T-helper 2 cell (primary cell): ENCODE measurements at places on chromosomes 16 and 17.

GRCh38 chr16:81843683-81844082, 64.6 kb downstream of the PLCG2 start:
- DNase-seq = no peak

- DNase-seq = no peak
Observed at GRCh38 chr17:70405492-70406220, 236.3 kb downstream of the KCNJ2 start.

GRCh38 chr16:17552351-17552750, 81.6 kb upstream of the XYLT1 start:
- no peak for DNase-seq

- DNase-seq = no peak
Observed at GRCh38 chr17:58534901-58535421, 20.5 kb upstream of the MTMR4 start.

GRCh38 chr17:63601439-63602371, 1.0 kb downstream of the TACO1 start:
- peak; percentile 15 for DNase-seq

DNA sequence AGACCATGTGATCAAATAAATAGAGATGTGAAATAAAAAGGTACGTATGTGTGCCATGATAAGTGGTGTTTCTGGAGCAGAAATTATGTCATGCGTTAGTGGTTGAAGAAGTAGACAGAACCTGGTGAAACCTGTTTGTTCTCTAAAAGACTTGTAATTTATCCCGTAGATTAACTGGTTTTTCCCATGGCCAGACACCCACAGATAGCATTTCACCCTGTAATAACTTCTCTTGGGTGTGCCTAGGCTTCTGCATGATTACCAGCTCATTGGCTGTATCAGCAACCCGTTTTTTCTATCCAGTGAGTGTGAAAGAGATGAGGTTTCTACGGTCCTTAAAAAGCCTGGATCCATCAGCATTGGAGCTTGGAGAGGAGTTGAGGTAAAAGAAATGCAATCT, 471.3 kb downstream of the NPIPA7 start:
- no peak for DNase-seq

DNA sequence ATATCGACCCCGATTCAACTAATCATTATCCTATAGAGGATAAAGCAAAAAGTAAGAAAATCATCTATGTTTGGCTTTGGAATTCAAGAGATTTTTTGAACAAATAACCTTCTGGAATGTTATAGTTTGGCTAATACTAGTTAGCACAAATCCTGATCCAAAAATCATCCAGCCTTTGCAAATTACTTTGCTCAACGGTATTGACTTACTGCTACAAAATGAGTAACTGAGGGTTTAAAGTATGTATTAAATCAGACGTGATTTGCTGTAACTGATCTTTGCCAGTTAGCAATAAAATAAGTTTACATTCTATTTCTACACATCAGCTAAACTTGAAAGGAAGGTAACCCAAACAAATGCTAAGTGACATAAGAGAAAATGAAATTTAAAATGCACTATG, 6.5 kb downstream of the MED13 start:
- no peak for DNase-seq

- DNase-seq = no peak
Observed at GRCh38 chr17:34195987-34196386, 59.1 kb upstream of the CCL2 start.

GRCh38 chr17:19410091-19410490, 941 bp upstream of the RNF112 start:
- no peak for DNase-seq

GRCh38 chr17:74199306-74200092, 4.0 kb upstream of the RPL38 start:
- DNase-seq = peak; percentile 57

DNA sequence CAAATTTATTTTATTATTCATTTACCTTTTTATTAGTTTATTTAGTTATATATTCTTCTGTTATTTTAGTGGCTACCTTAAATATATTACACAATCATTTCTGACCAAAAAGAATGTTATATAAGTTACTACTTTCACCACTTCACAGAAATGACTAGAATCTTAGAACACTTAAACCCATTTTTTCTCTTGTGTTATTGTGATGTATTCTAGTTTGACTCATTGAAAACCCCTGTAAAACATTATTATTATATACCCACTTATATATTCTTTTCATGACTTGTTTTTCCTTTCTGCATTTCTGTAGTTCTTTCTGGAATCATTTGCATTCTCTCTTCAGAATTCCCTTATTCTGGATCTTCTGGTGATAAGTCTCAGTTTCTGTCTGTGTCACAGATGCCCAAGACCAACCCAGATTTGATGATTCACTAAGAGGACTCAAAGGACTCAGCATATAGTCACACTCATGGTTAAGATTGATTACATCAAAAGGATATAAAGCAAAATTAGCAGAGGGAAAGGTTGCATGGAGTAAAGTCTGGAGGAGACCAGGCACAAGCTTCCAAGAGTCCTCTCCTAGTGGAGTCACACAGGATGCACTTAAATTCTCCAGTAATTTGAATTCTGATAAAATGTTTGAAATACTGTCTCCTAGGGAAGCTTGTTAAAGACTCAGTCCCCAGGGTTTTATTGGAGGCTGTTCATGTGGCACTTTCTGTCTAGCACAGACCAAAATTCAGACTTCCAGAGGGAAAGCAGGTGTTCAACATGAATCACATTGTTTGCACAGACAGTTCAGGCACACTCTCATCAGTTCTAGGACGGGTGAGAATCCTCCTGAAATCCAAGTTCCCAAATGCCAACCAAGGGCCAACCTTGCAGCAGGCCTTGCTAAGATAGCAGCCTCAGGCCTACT, 7.7 kb downstream of the GINS3 start:
- no peak for DNase-seq

DNA sequence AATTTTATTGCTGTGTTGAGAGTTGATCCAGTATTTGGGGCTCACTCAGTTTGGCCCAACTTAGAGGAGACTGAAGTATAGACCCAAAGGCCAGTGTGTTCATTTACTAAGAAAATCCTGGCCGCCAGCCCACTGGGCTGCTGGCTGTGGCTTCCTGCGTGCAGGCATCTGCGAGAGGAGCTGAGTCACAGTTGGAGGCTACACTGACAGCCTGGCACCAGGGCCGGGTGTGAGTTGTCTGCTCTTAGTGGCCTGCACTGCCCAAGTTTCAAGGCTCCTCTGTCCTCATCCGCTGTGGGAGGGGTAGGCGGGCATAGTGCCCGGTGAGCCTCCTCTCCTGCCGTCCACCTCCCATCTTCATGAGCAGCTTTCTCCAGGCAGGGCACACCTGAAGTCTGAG, 54.2 kb downstream of the PLD6 start:
- DNase-seq = no peak

DNA sequence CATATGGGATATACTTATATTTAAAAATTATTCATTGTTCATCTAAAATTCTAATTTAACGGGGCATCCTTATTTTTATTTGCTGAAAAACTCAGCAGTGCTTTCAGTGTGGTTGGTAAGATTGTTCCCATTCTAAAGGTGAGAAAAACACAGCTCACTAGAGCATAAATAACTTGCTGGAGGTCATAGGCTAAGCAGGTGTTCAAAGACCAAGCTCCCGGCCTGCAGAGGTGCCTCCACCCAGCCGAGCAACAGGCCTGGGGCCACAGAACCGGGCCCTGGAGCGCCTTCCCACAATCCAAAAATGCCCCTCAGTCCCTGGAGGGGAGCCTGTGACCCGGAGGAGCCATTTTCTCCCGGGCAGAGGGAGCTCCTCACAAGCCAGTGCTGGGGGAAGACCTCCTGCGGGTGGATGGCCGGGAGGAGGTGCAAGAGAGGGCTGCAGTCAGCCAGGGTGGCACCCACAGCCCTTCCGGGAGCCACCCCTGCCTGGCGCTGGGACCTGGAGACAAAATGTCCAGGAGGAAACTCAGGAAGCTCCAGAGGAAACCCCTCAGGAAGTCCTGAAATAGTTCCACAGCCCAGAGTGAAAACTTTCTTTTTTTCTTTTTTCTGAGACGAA, 14.7 kb downstream of the ABR start:
- DNase-seq = no peak

DNA sequence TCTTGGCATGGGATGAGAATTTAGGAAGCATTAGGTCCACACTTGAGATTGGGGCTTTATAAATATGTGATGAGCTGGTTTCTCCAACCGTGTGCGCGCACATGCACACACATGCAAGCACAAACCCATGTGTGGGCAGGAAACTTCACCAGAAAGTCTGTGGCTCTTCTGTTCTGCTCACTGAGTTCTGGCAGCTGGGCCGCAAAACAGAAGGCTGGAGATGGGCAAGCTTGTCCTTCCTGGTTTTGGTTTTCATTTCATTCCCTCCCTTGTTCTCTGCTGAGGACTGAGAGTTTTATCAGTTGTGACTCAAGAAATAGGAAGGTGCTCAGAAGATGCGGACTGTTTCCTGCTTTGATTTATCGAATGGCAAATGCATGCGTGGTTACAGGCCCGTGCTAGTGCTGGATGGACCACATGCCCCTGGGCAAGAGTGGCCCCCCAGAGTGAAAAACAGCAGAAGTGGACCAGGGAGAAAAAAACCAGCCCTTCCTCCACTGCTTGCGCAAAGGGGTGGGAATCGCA, 14.1 kb downstream of the MAP3K14 start:
- DNase-seq = no peak

DNA sequence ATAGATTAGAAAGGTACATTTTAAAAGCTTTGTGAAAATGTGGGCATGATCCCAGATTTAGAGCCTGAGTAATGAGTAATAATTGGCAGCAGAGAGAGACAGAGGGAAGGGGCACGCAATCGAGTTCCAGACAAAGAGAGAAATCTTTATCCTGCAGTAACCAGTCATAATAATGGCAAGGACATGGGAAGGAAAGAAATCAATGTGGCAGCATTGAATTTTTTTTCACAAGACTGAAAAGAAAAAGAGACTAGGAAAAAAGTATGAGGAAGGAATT, 790.8 kb upstream of the SOX9 start:
- no peak for DNase-seq

- DNase-seq = no peak
Observed at GRCh38 chr17:49071106-49071505, 61.5 kb upstream of the B4GALNT2 start.

- no peak for DNase-seq
Observed at GRCh38 chr16:85915125-85915845, 16.3 kb downstream of the IRF8 start.

DNA sequence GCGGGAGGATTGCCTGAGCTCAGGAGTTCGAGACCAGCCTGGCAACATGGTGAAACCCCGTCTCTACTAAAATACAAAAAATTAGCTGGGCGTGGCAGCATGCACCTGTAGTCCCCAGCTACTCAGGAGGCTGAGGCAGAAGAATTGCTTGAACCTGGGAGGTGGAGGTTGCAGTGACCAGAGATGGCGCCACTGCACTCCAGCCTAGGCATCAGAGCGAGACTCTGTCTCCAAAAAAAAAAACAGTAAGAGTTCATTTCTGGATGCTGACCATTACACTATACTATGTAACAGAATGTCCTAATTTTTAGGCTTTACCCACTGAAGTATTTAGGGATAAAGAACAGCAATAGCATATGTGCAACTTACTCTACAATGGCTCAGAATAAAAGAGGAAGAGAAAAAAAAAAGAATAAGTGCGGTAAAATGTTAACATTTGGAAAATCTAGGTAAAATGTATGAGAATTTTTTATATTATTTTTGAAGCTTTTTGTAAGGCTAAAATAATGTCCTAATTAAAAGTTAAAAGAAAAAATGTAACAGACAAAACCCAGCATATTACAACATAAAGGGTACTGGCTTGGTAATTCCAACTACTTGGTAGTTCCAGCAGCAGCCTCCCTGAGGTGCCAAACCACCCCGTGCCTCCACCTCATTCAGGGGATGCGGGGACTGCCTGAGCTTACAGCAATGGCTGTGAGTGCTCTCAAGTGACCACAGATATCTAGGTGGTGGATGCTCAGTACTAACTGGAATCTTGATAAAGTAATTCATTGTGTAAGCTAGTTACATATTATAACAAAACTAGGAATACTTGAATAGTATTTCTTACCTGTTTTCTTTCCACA, 10.9 kb downstream of the COPS3 start:
- no peak for DNase-seq

DNA sequence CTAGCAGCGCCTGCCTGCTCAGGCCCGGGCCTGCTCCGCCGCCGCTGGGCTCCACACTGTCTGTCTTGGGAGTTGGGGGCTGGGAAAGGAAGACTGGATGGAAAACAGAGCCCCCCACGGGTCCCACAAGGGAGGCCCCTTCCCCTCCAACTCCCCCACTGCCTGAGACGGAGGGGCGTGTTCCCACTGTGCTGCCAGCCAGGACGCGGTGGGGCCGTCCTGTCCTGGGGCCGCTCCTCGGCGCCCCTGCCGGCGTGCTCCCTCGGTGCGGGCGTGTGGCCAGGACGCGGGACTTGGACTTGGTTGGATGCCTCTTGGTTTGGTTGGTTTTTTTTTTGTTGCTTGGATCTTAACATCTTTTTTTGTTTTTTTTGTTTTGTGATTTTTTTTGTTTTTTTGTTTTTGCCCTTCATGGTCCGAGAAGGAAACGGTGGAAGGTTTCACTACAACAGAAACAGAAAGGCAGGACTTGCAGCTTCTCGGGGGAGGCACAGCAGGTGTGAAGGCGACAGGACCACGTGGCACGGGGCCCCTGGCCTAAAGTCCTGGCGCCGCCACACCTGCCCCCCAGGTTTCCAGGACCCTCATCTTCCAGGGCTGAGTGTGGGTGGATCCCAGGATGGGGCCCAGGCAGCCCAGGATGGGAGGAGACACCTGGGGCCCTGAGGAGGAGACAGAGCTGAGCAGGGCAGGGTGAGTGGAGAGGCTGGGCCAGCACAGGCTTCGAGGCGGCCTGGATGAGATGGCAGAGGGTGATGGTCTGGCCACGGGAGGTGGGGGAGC, 16.0 kb downstream of the ENGASE start:
- DNase-seq = no peak

- no peak for DNase-seq
Observed at GRCh38 chr16:77679901-77680300, 42.4 kb upstream of the NUDT7 start.

DNA sequence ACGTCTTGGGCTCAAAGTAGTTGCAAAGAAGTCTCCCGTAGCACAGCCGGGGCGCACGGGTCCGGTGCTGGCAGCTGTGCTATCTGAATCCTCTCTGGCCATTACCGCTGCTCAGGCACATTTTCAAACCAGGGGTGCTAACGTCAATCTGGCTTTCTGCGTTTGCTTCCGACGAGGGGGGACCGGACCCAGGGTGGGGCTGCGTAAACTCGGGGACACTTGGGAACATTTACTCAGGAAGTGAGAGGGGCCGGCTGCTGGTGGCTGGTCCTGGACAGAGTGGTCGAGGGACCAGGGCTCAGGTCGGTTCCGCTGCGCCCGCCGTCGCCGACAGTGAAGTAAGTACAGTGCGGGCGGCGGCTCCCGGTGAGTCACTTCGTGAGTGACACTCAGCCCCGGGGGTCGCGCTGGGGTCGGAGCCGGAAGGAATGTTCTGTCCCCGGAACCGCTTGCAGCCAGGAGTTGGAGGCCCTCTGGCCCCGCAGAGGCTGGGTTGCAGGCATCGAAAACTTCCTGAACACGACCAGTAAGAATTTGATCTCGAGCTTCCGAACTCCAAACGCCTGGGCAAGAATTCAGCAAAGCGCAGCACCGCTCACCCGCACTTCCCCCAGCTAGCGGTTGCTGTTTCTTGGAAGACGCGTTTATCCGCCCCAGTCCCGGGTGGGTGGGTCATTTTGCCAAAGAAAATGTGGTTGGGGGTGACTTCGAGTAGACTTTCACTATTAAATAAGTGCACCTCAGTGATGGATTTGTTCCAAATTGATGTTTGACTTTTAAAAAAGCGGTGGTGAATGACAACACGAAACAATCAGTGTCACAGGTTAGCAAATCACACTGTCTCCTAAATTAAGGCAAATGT, 1.4 kb upstream of the HS3ST3B1 start:
- peak; percentile 28 for DNase-seq

- no peak for DNase-seq
Observed at GRCh38 chr16:80844395-80844794, 40.0 kb upstream of the CDYL2 start.

GRCh38 chr17:76480632-76481031, 13.2 kb downstream of the AANAT start:
- no peak for DNase-seq
